ENCODE measurements at places on chromosomes 3 and 15.

DNA sequence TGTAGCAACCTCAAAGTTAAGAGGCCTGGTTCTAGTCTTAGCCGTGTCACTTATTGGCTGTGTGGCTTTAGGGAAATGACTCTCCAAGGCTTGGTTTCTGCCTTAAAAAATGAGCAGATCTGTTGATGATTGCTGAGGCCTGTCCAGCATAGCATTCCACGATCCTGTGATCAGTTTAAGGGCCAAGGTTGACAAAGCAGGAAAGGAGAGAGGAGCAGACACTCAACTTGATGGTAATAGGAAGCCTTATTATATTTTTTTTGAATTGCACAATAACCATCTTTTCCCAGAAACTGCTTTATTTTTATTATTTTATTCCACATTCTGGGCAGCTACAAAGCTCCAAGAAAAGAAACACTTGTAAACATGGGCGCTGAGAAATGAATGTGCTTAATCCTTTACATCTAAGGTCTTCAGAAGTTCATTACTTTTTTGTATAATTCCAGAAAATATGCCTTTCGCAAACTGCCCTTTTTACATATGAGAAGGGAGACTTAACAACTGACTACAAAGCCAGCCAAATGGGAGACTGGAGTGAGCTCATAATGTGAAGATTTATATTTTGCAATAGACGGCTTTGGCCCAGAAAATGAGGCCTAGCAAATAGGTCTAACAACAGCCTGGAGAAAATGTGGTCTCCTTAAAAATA lies 241.0 kb downstream of the ATP8B4 start:
- peak; percentile 84 for DNase-seq

DNA sequence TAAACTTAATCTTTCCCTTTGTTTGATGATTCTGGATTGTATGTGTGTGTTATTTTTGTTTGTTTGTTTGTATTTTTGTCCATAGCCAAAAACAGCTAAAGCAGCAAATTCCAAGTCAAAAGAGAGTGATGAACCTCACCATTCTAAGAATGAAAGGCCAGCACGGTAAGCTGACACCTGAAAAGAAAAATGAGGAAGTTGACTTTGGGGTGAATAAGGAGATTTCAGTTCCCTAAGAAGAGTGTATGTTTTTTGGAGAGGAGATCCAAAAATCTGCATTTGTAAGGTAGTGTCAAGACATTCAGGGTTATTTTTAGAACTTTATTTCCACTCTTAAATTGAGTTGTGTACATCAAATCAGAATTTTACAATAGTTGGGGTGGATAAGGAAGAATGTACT lies 52.3 kb upstream of the UTS2B start:
- DNase-seq, result no peak

- DNase-seq, result no peak
These were observed 12.4 kb upstream of the HHLA2 start for GRCh38 chr3:108283989-108284388.

GRCh38 chr3:22996920-22997571 lies 206.1 kb upstream of the UBE2E2 start:
- DNase-seq, result peak; percentile 17

Measured in amniotic epithelial cell (primary cell).